ENCODE measurements at places on chromosomes 2 and 18.

- ATAC-seq = peak; percentile 83
Observed at GRCh38 chr2:30217644-30218337, 13.5 kb upstream of the LBH start.

DNA sequence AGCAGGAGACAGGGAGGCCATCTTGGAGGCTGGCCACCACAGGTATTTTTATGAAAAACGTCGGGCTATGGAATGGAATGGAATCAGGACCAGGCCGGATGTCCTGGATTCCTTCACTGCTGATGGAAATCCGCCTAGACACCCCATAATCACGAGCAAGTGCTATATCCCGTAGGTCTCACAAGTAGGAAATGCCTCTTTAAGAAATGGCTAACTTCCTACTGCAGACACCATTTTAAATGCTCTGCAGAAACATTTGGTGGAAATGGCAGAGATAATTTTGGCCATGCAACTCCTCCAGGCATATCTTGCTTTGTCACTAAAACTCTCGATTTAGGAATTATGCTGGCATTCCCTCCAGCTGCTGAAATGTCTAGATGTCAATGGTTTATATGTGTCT lies 18.0 kb downstream of the ID2 start:
- ATAC-seq = no peak

DNA sequence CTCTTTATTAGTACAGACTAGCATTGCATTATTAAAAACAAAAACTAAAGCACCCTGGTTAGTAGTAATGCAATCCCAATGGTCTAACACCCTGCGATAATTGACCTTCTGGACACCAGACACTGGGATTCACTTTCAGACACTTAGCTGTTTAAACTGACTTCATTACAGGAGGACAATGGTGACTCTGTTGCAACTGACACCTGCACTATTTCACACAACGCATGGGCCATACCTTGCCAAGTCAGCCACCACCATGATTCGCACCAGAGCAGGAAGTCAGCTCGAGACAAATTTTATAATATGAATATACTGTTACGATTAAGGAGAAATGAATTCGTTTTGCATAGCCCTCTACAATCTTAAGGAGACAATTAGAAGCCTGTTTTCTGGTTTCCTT lies 150.7 kb downstream of the MEIS1 start:
- no peak for ATAC-seq

- no peak for ATAC-seq
Observed at GRCh38 chr2:229445501-229446211, 174.6 kb upstream of the PID1 start.

- no peak for ATAC-seq
Observed at GRCh38 chr2:84386336-84387040, 72.6 kb downstream of the SUCLG1 start.

- no peak for ATAC-seq
Observed at GRCh38 chr2:170360546-170361089, 182.7 kb downstream of the MYO3B start.

GRCh38 chr18:11310476-11311086 lies 161.2 kb upstream of the PIEZO2 start:
- peak; percentile 56 for ATAC-seq

- ATAC-seq = no peak
Observed at GRCh38 chr18:50656396-50656795, 96.5 kb downstream of the MAPK4 start.

DNA sequence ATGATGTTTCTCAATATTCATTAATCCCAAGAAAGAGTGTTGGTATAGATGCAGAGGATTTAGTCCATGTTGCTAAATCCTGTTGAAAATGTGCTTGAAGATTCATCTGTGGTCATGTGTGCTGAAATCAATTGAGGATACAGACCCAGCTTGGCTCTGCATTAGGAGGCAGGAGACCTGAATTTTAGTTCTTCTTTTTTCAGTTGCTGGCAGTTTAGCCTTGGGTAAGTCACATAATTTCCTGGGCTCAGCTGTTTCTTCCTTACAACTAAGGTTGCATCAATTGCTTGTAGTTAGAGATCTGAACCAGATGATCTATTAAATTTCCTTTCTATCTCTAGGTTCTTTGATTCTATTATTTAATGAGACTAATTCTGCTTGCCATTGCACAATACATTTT lies 54.4 kb downstream of the SETBP1 start:
- no peak for ATAC-seq

- ATAC-seq = no peak
Observed at GRCh38 chr2:153595939-153596338, 117.4 kb upstream of the RPRM start.

DNA sequence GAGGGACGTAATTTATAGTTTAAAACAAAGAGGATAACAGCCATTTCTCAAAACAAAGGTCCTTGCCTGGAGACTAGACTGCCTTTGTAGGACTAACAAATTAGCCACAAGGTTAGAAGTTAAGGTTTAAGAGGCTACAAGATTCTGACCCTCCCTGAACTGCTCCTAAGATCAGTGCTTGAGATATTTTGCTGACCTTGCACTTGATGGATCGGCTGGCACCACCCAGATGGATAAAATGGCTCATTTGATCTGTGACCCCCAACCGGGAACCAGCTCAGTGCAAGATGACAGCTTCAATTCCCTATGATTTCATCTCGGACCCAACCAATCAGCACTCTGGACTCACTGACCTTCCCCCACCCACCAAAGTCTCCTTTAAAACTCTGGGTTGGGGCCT lies 3.7 kb upstream of the STARD7 start:
- no peak for ATAC-seq

GRCh38 chr2:64731746-64732145 lies 78.0 kb upstream of the SERTAD2 start:
- ATAC-seq = no peak

GRCh38 chr18:55405475-55405874 lies 182.5 kb downstream of the TCF4 start:
- no peak for ATAC-seq

- ATAC-seq = no peak
Observed at GRCh38 chr2:196739031-196739430, 60.5 kb downstream of the GTF3C3 start.

DNA sequence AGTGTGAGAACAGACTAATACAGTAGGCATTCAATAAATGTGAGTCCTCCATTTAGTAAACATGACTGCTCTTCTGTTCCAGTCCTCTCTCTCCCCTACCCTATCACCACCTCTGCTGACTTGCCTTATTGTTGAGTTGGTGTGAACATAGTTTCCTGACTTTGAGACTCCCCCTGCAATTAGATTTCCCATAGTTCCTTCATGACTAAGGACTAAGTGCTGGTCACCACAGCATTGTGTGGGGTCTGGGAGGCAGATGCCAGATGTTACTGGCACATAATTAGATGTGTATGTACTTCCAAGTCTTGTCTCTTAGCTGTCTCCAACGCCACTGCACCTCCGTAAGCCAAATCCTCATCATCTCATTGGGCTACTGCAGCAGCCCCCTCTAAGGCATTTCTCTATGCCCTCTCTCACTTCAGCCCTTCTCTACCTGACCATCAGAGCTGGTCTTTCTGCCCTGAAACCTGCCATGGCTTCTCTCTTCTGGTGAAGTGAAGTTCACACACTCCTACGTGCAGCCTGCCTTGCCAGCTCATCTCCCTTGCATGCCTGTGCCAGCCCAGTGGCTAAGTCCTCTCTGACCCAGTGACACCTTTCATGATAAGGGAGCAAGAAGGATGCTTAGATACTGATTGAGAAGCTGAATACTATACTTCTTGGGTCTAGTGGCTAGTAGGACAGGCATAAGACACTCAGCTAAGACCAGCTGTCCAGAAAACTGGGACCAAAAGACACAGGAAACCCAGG lies 81.6 kb upstream of the ALPP start:
- no peak for ATAC-seq

GRCh38 chr2:205483095-205483494 lies 199.2 kb upstream of the NRP2 start:
- no peak for ATAC-seq

- no peak for ATAC-seq
Observed at GRCh38 chr2:222706616-222707015, 35.2 kb downstream of the MOGAT1 start.

DNA sequence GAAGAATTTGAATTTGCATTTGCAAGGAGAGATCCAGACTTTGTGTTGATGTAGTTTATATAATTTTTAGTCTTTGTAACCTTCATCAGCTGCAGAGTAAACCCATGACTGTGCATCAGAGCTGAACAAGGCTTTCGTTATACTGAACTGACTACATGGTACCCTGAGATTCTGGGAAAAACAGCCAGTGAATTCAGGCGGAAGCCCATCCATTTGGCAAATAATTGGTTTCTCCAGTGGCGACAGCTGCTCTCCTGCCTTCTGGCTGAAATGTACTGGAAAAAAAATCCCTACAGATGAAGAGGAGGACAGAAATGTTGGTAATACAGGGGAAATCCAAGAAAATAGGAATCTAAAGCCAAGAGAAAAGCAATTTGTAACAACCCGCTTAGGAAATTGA lies 657.5 kb upstream of the CDH7 start:
- no peak for ATAC-seq

- ATAC-seq = no peak
Observed at GRCh38 chr2:71117063-71117462, 13.0 kb downstream of the MCEE start.

- no peak for ATAC-seq
Observed at GRCh38 chr2:2573658-2574293, 242.7 kb upstream of the MYT1L start.

DNA sequence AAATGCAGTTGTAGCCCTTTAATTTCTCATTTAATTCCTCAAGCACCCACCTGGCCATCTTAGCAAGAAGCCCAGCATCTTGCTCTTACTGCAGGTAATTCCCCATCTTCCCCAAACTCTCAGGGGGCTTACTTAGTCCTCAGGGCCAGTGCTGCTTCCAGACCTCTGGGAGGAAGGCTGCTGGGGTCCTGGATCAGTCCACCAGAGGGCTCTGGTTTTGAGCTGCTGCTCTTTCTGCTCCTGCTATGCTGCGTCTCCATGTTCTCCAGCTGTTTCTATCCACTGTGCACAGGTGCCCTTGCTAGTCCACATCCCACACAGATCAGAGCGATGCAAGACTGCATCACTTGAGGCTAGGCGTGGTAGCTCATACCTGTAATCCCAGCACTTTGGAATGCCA lies 34.5 kb upstream of the TMEM87B start:
- no peak for ATAC-seq

- no peak for ATAC-seq
Observed at GRCh38 chr2:236309669-236310029, 45.4 kb upstream of the ASB18 start.

DNA sequence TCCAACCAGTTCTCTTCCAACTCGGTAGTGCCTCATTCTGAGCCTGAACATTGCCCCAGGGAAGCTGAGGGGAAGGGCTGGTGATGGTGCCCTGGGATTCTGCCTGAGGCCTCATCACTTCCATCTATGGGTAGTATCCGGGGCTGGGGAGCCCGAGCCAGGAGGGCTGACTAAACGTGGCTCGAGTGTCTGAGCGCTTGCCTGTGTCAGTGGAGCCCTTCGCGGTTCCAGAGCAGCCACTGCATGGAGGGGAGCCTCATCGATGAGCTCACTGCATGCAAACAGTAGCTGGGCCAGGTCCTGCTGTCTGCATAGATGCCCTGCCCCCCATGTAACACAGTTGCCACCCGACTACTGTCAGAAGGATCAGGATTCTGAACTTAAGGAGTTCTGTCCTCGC lies 129.3 kb downstream of the GLI2 start:
- no peak for ATAC-seq

- peak; percentile 51 for ATAC-seq
Observed at GRCh38 chr2:60488291-60488690, 65.2 kb downstream of the BCL11A start.

DNA sequence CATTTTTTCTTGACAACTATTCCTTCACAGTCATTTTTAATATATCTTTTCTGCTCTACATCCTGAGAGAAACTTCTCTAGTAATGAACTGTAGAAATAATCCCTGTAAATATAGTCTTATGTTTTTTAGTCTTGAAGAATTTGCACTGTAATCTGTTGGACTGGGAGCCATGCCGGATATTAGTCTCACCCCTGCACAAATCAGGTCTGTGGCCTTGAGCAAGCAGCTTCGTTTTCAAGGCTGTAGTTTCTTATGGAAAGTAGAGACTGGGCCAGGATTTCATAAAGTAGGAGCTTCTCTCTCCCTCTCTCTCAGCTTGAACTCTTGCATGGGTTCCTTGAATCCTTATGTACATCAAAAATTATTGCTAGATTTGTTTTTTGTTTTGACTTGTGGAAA lies 8.7 kb downstream of the FARP2 start:
- ATAC-seq = no peak

GRCh38 chr18:76983613-76984051 lies 149.0 kb downstream of the MBP start:
- no peak for ATAC-seq

GRCh38 chr2:175560521-175561169 lies 379.1 kb upstream of the ATP5MC3 start:
- ATAC-seq = no peak

GRCh38 chr18:52190631-52191030 lies 149.4 kb upstream of the DCC start:
- no peak for ATAC-seq

GRCh38 chr2:157444641-157445040 lies 752 bp upstream of the CYTIP start:
- ATAC-seq = peak; percentile 80

DNA sequence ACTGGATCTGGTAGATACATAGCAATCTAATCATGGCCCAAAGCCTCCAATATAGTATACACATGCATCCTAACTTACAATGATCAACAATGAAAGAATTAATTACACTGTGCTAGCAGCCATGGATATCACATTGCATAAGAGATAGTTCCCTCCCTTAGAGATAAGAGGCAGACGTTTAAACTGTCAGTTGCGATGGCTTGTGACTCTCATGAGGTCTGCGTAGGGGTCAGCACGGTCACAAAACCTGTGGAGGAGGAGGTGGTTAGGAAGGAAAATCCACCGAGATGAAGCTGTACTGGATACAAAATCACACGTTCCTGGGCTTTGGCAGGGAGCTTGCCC lies 800 bp upstream of the RALB start:
- ATAC-seq = no peak

- ATAC-seq = no peak
Observed at GRCh38 chr2:183269956-183270355, 145.7 kb downstream of the NUP35 start.

DNA sequence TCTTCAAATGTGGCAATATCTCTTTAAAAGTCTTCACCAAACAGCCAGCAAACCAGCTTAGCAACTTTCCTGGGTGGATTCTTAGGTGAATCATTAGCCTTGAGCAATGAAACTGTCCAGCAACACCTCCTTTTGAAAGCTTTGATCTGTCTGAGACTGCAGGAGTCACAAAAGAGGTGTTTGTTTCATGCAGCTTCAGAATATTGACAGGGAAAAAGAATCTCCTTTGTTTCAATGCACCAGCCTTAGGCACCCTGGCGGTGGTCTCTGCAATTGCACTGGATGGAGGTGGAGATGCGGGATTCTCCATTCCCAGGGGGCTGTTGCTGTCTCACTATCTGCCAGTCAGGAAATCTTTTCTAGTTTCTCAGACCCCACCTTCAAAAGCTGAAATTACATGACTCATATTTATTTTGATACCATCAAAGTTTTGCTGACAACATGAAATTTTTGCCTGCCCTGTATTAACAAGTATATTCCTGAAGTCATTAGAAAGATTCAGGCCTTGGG lies 76.0 kb upstream of the DSG1 start:
- ATAC-seq = no peak

DNA sequence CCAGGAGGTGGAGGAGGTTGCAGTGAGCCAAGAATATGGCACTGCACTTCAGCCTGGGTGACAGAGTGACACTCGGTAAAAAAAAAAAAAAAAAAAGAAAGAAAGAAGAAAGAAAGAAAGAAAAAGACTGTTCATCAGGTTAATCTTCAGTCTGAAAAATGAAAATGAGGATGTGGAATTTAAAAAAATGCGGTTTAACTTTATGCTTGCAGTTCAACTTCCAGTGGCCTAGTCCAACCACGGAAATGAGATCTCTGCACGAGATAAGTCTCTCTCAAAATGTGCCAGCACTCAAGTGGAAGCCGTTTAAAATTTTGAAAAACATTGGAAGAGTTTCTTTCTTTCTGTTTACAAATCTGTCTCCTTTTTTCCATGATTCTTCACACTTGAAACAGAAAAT lies 112.1 kb downstream of the DOCK10 start:
- no peak for ATAC-seq
